RPMI7951 (cell line): ENCODE measurements at places on chromosomes 6 and 20. TPM values are rescaled to one million over a fixed set of nuclear protein-coding genes. Genes with fewer than 3 reads are reported as not detected.

- DNase-seq: no peak
Observed at GRCh38 chr6:12111363-12111670, 99.2 kb downstream of the HIVEP1 start.

GRCh38 chr6:81668615-81669047 is 83.8 kb downstream of the TENT5A start:
- DNase-seq: no peak

DNA sequence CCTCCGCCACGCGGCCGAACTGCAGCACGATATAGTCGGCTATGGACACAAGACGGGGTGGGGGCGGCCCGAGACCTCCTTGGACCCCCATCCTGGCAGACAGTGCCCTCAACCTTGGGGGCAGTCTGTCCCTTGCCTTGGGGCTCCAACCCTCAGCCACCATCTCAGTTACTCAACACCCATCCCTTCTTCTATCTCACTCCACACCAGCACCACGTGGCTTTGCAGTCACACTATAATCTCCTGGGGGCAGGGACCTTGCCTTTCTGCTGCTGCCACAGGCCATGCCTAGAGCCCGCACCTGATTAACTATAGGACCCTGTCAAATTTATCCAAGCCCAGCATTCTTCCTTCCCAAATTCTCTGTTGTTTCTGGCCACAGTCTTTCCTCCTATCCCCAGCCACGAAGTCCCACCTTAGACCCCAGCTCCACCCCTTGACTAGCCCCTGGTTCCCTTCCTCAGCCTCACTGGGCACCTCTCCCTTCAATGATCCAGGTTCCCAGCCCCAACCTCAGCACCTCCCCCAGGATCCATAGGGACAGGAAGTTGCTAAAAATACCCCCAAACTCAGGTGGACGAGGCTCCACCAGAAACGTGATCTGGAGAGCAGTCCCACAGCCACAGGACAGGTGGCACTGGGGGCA is 1.7 kb upstream of the TEAD3 start:
- no peak for DNase-seq

DNA sequence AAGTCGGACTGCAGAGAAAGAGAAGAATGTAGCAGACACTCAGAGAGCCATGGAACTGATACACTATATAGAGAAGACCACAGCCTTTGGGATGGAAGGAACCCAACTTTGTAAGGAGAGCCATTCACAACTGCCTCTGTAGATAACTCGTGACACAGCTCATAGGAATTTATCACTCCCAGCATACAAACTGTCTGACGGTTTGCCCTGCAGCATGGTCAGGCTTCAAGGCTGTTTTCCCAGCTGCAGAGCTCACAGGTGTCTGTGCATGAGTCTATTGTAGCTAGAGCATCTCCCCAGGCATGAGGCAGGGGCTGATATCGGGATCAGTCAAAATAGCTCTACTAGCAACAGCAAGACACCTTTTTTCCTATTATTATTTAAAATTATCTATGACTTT is 130.5 kb upstream of the DTNBP1 start:
- DNase-seq: peak; percentile 93

DNA sequence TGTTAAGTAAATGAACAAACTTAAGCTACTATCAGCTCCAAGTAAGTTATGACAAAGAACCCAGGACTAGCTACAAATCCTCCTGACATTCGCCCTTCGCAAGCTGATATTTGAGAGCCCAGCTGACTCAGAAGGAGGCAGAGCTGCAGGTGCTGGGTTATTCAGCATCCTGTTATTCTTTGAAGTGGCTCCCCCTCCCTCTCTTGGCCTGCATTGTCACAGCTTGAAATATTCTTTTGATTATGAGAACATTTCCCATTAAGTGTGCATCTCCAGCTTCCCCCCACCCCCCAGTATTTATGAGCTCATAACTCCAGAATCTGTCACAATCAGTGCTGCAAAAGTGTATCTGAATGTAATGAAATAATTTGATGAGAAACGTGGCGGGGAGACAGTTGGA is 78.8 kb upstream of the RALY start:
- peak; percentile 67 for DNase-seq

DNA sequence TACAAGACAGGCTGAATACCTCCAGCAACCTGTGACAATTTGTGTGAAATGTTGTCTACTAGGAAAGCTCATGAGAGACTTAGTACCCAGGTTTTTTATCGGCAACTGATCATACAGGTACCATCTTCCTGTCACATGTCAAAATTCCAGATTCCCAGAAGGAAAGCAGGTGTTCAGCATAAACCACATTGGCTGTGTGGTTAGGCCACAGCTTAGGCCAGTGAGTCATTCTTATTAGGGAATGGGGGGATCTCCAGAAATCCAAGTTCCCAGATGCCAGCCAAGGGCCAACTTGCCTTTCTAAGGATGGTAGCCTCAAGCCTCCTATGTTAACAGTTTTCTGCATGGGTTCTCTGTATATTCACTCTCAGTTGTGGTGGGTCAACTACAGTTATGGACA is 65.9 kb downstream of the FAM184A start:
- DNase-seq: peak; percentile 13

DNA sequence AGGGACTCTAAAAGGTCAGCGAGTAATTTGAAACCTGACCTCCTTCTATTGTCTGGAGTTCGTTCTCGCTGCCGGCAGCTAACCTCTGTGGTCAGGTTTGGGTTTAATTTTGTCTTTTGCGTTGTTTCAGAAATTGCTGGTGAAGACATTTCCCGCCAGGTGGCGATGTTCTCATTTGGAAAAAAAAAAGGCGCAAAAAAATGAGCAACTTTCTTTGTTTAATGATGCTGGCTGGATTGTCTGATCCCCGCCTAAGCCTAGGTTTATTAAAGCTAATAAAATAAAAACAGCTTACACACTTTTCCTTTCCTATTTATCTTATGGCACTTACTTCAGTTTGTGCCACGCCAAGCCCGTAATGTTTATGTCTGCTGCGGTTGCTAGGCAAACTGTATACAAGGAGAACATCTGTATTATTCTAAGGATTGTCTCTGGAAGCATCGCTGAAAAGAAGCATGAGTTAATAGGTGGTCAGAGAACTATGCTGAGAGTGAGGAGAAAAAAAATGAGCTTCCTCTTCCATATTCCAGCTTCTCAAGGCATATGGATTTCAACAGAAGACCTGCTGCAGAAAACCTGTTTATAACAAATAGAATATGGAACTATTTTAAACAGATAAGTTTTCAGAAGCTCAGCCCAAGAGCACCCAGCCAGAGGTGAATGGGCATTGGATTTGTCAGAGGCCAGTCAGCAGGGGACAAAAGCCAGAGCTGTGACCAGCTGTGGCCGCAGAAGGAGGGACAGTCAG is 205.7 kb downstream of the DOK5 start:
- peak; percentile 55 for DNase-seq

DNA sequence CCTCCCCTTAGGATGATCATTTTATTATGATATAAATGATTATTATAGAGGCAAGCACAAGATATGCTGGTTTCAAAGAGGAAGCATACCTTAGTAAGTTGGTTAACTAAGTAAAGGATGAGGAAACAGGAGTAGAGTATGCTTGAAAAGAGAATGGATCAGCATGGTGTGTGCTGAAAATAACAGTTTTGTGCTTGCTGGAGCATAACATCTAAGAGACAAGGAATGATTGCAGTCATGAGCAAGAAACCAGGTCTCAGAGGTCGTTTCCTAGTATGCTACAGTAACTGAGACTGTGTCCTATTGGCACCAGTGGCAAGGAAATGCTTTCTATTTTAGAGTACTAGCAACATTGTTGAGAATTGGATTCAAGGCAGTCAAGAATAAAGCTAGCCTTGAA is 34.1 kb downstream of the CDC40 start:
- no peak for DNase-seq

- DNase-seq: no peak
Observed at GRCh38 chr6:132725947-132726607, 12.2 kb upstream of the VNN1 start.

DNA sequence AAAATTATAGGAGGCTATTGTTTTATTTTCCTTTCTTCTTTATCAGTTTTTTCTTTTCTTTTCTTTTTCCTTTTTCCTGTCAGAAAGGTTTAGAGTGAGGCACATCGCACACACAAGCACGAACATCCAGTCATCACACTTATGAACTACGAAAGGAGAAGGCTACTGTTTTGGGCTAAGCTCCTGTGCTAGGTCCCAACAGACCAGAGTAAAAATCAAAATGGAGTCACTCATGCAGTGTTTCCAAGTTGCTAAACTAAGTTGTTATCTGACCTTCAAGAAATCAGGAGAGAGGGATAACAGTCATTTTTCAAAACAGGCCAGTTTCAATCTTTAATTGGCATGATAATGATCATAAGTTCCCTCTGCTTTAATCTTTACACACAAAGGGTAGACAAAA is 93.6 kb downstream of the CD24 start:
- no peak for DNase-seq

DNA sequence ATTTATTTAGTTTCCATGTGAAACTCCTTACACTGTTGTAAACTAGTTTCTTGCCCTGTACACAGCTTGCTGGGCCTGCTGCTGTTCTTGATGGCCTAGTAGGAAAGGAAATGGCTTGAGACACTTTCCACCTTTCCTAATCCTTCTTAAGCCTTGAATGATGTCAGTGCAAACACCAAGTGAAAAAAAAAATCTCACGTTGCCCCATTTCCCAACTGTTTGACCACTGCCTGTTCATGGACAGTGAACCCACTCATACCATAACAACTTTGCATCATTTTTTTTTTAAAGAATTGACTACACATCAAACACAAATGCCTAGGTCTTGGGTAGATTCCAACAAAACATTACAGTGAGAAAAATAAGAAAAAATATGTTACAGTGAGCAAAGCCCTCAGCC is 653.6 kb upstream of the FLRT3 start:
- no peak for DNase-seq

DNA sequence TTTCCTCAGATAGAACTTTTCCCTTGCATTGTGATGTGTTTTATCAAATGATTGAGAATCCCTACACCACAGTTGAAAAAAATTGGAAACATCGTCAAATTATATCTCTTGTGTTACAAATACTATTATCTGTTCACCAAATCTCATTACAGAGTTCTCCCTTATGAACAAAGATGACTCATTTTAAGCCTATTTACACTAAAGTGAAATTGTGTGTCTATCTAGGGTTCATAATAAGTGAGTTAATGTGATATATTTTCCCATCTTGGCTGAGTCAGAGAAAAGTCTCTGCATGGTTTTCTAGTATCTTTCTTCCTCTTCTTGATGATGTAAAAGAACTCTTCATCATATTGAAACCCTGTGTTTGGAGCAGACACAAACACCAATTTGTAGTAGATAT is 1263.3 kb upstream of the EYS start:
- DNase-seq: no peak

GRCh38 chr20:39312676-39313075 is 350.5 kb downstream of the DHX35 start:
- no peak for DNase-seq

GRCh38 chr6:170048615-170049256 is 242.1 kb downstream of the DLL1 start:
- DNase-seq: peak; percentile 95

- DNase-seq: peak; percentile 30
Observed at GRCh38 chr6:7975764-7976146, 65.2 kb upstream of the TXNDC5 start.

DNA sequence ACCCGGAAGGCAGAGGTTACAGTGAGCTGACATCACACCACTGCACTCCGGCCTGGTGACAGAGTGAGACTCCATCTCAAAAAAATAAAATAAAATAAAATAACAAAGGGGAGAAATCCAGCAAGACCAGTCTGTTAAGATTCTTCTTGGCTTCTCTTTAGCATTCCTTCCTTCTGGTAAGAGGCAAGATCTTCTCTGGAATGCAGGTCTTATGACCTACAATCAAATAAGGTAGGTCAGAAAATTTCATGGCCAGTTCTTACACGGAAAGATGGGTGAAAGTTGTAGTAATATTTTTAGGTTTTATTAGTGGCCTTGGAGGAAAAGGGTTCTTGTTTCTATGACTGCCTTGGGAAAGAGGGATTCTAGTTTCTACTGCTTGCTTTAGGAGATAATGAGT is 180.9 kb downstream of the FUT9 start:
- no peak for DNase-seq

GRCh38 chr6:38034274-38034914 is 214.9 kb downstream of the ZFAND3 start:
- DNase-seq: peak; percentile 40

DNA sequence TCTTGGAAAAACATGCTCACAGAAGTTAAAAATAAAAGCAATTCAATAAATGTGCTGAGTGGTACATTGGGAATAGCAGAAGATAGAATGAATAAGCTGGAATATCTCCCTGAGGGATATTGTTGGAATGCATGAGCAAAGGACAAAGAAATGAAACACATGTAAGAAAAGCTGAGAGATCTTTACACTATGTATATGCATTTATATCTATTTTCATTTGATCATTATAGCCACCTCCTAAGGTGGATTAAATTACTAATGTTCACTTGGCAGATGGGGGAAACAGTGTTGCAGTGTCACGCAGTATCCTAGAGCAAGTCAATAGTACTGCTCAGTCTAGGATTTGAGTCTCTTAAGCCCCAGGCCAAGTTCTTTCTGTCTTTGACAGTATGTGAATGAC is 542.0 kb upstream of the MARCKS start:
- no peak for DNase-seq

GRCh38 chr6:45664707-45665106 is 287.0 kb upstream of the SUPT3H start:
- no peak for DNase-seq

GRCh38 chr6:1312473-1313367 is 822 bp downstream of the FOXQ1 start:
- no peak for DNase-seq

GRCh38 chr20:1462834-1463233 is 3.8 kb downstream of the NSFL1C start:
- no peak for DNase-seq

- no peak for DNase-seq
Observed at GRCh38 chr6:39518221-39518620, 195.7 kb upstream of the KCNK16 start.

- DNase-seq: peak; percentile 69
Observed at GRCh38 chr20:57596998-57597939, 23.0 kb downstream of the ZBP1 start.

- no peak for DNase-seq
Observed at GRCh38 chr20:36862857-36863668, 12.9 kb upstream of the TLDC2 start.

- no peak for DNase-seq
Observed at GRCh38 chr20:44018942-44019637, 104.4 kb downstream of the TOX2 start.

DNA sequence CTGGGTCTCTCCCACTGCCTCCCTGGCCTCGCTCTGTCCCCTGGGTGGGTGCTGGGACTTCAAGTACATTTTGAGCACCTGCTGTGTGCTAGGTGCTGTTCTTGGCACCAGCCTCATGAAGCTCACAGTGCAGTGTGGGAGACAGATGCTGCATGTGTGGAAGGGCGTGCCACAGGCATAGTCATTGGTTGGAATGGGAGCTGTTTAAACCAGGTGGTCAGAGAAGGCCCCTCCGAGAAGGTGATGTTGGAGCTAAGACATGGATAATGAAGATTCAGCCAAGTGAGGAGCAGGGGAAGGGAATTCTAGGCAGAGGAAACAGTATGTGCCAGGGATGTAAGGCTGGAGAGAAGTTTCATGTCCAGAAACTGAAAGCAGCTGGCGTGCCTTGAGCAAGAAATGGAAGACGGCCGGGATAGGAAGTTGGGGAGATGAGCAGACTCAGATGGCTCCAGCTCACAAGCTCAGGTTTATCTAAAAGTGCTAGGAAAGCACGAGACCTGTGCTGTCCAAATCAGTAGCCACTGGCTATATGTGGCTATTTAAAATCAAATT is 9.9 kb downstream of the LPIN3 start:
- no peak for DNase-seq

STMND1 gene
- total RNA-seq: not detected in 2 replicates

COL19A1 gene
- total RNA-seq: 0.12 and 0.59 TPM in 2 replicates

LRFN2 gene
- total RNA-seq: not detected in 2 replicates

SNPH gene
- total RNA-seq: 7.0 and 9.4 TPM in 2 replicates

KIFC1 gene
- total RNA-seq: 125 and 128 TPM in 2 replicates

SYTL3 gene
- 4.1 and 6.2 TPM in 2 replicates for total RNA-seq

SCP2D1 gene
- total RNA-seq: not detected in 2 replicates

IYD gene
- not detected in 2 replicates for total RNA-seq

EPPIN gene
- not detected in 2 replicates for total RNA-seq
